ENCODE measurements at places on chromosomes 2 and 18.

DNA sequence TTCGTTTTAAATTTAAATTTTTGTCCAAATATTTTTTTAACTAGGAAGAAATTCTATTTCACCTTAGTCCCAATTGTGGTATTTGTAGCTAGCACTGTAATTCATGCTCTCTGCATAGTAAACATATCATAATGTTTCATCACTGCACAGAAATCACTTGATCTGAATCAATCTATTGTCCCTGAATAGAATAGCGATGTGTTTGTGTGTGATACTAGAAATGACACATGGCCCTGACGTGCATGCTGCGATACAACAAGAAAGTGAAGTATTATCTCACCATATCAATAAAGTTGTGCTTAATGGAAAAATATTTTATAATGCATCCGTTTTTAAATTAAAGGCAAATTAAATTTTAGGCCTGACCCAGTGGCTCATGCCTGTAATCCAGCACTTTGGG is 10.0 kb downstream of the TTL start:
- no peak for DNase-seq
- peaks cover 29% of the 10 kb centered on the region for H3K36me3 ChIP-seq
- no peaks in the 10 kb centered on the region for H3K27me3 ChIP-seq
- H3K27ac ChIP-seq = no peak overlapping the region

DNA sequence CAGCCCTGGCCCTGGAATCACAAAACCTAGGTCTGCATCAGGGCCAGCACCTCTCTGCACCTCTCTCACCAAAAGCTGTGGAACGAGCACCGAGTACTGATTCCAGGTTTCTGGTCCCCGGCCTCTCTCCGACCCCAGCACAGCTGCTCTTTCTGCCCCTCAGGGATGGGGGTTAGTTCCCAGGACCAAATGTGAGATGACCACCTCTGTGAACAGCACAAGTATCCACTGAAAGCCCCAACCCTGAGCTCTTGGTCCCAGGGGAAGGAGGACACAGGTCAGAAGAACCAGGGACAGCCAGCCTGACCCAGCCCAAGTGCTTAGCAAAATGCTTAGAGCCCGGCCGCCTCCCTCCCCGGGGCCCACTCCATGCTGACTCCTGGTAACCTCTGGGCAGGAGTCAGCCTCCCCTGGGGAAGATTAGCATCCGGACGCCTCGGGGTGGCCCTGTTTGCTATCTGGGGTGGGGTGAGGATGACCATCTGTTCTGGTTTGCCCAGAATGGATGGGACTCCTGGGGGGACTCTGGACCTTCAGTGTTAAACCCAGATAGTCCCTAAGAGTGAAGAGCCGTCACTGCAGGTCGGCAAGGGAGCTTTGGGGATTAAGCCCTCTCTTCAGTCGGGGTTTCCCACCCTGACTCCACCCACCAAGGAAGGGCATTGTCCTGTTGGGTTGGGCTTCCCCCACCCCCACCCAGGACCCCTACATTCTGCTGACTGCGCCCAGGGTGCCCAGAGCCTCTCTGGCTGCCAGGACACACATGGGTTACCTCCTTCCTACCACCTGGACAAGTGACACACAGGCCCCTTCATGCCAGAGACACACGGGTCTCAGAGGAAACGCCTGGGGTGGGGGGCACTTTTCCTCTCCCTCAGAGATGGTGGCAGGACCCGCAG is 9.4 kb upstream of the GPR55 start:
- H3K27me3 ChIP-seq = no peaks in the 10 kb centered on the region
- no peak overlapping the region for H3K4me3 ChIP-seq
- no peaks in the 10 kb centered on the region for H3K36me3 ChIP-seq
- no peak overlapping the region for H3K27ac ChIP-seq

- H3K4me1 ChIP-seq = no peaks in the 10 kb centered on the region
- H3K36me3 ChIP-seq = no peaks in the 10 kb centered on the region
- no peak overlapping the region for H3K4me3 ChIP-seq
Observed at GRCh38 chr2:199798831-199799580, 52.0 kb downstream of the FTCDNL1 start.

DNA sequence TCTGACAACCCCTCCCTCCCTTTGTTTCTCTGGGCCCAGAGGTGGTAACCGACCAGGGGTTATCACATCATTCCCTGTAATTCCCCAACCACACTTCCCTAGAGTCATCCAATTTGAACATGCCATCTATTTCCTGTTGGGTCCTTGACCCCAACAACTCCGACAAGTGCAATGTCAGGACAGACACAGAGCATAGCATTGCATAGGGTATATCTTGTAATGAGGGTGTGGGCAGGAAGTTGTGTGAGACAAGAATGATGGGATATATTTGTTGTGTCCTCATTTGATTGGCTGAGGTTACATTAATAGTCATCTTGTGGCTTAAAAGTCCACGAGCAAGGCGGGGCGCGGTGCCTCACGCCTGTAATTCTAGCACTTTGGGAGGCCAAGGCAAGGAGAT is 33.4 kb upstream of the CNOT11 start:
- H3K27me3 ChIP-seq = no peaks in the 10 kb centered on the region
- DNase-seq = no peak
- no peaks in the 10 kb centered on the region for H3K4me1 ChIP-seq
- no peak overlapping the region for H3K27ac ChIP-seq
- H3K4me3 ChIP-seq = no peak overlapping the region
- no peaks in the 10 kb centered on the region for H3K36me3 ChIP-seq

DNA sequence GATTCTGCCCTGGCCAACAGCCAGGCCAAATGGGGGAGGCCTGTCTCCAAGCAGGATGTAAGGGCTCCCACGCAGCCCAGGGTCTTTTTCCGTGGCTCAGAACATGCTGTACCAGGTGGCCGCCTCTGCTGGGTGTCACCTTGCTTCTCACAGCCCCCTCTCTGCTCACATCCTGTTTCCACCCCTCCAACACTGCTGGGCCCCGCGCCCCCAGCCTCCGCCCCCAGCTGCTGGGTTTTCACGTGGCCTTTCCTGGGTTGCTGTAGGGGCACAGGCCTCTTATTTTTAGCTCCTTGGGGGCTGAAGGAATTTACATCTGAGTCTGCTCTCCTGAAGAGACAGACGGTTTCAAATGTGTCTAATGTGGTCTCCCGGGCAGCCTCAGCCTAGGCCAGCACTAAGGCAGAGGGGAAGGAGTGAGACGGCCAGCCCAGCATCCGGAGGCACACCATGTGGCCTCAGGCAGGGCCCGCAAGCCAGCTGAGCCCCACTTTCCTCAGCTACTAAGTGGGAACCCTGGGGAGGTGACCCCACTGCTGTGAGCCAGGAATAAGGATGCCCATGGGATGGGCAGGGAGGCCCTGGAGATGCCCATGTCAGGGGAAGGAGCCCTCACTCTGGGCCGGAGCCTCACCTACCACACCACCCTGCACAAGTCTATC is 18.7 kb upstream of the DUSP2 start:
- no peaks in the 10 kb centered on the region for H3K36me3 ChIP-seq
- H3K27ac ChIP-seq = no peak overlapping the region
- H3K4me1 ChIP-seq = peaks cover under 1% of the 10 kb centered on the region
- no peak for DNase-seq
- H3K4me3 ChIP-seq = no peak overlapping the region

GRCh38 chr2:49278561-49278960 is 124.2 kb upstream of the FSHR start:
- H3K27ac ChIP-seq = no peak overlapping the region
- no peak overlapping the region for H3K4me3 ChIP-seq
- no peaks in the 10 kb centered on the region for H3K27me3 ChIP-seq
- H3K36me3 ChIP-seq = no peaks in the 10 kb centered on the region
- DNase-seq = no peak
- no peaks in the 10 kb centered on the region for H3K4me1 ChIP-seq

Data from A673 (cell line).